Fibroblast of lung (primary cell): ENCODE measurements at places on chromosomes 11 and 22. TPM values are rescaled to one million over a fixed set of nuclear protein-coding genes. Genes with fewer than 3 reads are reported as not detected.

Gene KCTD14
- 0.33 and 0.77 TPM in 2 replicates for total RNA-seq

Gene MARK2
- total RNA-seq = 5.4 and 6.4 TPM in 2 replicates

Gene OR52N4
- 0.33 TPM in 1 of 2 replicates, not detected in the other for total RNA-seq

Gene ANO9
- not detected in 2 replicates for total RNA-seq

Gene ZNF215
- total RNA-seq = 3.6 and 4.1 TPM in 2 replicates

Gene KCNE3
- 6.4 and 10.8 TPM in 2 replicates for total RNA-seq

Gene SPI1
- not detected in 2 replicates for total RNA-seq

Gene RAG2
- total RNA-seq = not detected in 2 replicates

Gene OR8K3
- total RNA-seq = not detected in 2 replicates

Gene APOBEC3F
- 6.2 and 7.8 TPM in 2 replicates for total RNA-seq

Gene ELP4
- total RNA-seq = 11.7 and 12.1 TPM in 2 replicates
